Fibroblast of skin of scalp (primary cell): ENCODE measurements at places on chromosomes 5 and 9.

DNA sequence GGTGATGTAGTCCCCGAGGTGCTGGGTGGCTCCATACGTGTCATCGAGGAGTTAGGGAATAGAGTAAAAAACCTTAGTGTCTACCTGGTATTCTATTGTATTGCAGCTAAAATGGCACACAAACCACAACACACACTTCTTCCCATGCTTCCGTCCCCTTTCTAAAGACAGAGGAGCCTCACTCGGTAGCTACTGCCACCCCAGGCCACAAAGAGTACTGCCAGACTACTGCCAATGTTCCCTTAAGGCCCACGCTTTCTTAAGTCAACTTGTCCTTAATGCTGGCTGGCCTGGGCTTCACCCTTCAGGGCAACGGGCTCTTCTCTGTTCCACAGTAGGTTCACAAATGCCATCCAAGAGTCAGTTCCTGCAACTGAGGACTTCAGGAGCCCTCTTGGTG, 673.0 kb downstream of the ELAVL2 start:
- DNase-seq: no peak

- DNase-seq: no peak
Observed at GRCh38 chr5:73097740-73098139, 22.6 kb upstream of the TMEM171 start.

DNA sequence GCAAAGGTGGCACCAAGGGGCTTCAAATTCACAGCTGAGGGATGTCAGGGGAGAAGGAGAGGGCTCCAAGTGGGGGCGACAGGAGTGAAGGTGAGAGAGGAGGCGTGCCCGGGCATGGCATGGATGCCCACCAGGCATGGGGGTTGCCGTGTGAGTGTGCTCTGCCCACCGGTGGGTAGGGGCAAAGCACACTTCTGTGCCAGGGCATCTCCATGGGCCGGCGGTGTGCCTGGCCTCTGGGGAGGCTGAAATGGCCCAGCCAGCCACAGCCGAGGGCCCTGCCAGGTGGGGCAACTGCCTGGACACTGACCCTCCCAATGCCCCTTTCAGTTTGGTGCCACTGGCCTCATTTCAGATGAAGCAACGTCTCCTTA, 14.0 kb upstream of the RNU6ATAC start:
- DNase-seq: no peak

- DNase-seq: peak; percentile 80
Observed at GRCh38 chr9:126956917-126957686, 42.5 kb downstream of the RALGPS1 start.

- DNase-seq: no peak
Observed at GRCh38 chr9:98391406-98391805, 136.0 kb upstream of the TBC1D2 start.

- no peak for DNase-seq
Observed at GRCh38 chr5:39314591-39314990, 49.7 kb downstream of the C9 start.

DNA sequence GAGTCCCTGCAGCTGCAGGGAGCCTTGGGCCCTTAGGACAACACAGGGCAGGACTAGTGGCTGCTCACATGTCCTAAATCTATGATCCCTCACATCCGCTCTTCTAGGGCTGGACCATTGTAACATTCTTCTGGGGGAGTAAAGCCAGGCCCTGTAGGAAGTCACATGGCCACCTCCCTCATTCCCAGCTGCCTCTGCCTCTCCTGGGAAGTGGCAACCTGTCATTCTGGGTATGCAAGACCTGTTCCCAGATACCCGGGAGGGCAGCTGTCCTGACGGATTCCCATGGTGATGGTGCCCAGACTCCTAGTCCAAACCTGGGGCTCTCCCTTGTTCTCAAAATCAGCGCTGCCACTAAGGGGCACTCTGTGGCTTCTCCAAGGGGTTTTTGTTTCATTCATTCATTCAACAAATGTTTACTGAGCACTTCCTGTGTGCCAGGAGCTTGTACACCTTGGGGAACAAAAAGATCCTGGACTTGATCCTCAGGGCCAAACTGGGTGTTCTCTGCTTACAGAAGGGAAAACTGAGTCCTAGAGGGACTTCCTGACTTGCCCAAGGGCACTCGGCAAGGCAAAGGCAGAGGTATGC, 85.6 kb downstream of the PSD2 start:
- no peak for DNase-seq

DNA sequence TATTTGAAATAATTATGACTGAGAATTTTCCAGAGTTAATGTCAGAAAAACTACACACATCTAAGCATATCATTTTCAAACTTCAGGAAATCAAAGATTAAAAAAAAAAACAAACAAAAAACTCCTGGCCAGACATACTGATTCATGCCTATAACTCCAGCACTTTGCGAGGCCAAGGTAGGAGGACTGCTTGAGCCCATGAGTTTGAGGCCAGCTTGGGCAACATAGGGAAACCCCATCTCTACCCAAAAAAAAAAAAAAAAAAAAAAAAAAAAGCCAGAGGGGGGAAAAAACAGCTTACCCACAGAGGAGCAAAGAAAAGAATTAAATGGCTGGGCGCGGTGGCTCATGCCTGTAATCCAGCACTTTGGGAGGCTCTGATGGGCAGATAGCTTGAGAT, 22.4 kb downstream of the EFCAB9 start:
- DNase-seq: no peak

DNA sequence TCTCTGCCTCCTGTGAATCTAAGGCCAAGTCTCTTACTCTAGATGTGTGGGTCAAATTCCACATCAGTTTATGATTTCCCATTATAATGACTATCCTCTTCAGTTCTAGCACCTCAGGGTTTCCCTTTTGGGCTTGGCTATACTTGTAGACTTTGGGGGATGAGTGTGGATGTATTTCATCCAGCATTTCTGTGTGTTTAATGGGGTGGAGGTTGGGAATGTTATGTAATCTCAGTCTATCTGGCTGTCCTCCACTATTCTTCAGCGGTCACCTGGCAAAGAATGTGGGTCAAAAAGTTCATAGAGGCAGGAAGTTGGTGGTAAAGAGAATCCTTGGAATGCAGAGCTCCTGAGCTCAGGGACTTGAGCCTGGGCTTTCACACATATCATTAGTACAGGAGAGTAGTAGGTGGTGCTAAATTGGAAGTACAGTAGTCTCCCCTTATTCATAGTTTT, 64.9 kb downstream of the CFAP95 start:
- DNase-seq: no peak

- no peak for DNase-seq
Observed at GRCh38 chr9:136074706-136075105, 20.4 kb downstream of the NACC2 start.

DNA sequence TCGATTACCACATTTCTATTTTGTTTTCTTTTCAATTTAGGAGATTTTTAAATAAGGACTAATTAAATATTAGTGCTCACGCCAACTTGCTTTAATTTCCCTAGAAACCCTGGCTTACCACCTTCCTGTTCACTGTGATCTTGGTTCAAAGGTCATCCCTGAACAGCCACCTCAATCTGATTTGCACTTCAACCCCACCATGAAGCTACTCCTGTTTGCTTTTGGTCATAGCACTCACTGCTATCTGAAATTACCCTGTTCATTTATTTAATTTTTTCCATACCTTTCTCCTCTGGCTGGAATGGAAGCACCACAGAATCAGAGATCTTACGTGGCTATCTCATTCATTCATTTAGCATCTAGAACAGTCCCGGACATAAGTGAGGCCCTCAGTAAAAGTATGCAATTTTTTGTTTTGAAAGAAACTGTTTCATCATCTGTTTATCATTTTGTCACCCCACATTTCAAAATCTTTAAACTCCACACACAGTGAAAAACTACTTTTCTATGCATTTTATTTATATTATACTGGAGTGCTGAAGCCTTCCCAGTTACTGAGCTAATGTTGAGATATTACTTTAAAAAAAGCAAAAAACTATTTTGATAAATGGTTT, 17.2 kb upstream of the ADAMTSL1 start:
- DNase-seq: no peak

DNA sequence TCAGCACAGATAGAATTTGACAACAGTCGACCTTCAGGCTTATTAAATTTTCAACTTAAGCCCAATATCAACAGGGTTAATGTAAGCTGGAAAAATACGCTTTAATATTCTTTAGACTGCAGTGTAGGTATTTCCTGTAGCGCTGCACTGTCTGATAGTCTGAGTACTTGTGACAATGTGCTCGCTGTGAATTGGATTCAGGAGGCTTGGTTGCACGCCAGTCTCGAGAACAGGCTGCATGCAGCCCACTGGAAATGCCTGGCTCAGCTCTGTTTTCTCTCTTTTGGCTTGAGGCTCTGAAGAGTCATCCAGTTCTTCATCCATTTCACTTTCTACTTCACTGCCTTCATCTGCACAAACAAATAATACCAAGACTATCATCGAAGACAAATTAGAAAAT, 300.9 kb downstream of the RFX3 start:
- DNase-seq: no peak

DNA sequence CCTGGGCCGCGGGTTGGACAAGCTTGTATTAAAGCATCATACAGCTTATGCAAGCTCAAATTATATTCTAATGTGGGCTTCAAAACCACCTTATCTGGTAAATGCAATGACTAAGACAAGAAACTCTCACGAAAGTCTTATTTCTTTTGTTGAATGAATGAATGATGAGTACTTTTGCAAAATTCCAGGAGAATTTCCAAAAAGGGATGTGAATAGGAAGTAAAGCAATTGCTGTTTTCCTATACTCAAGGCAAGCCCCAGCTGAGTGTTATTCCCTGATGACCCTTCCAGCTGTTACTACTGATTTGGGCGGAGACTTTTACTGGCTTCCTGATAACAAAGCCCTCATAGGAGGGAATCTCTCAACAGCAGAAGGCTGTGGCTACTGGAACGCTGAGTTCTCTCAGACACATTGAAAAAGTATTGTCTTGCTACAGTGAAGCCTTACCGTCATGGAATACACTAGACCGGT, 162.8 kb downstream of the SREK1 start:
- peak; percentile 3 for DNase-seq

DNA sequence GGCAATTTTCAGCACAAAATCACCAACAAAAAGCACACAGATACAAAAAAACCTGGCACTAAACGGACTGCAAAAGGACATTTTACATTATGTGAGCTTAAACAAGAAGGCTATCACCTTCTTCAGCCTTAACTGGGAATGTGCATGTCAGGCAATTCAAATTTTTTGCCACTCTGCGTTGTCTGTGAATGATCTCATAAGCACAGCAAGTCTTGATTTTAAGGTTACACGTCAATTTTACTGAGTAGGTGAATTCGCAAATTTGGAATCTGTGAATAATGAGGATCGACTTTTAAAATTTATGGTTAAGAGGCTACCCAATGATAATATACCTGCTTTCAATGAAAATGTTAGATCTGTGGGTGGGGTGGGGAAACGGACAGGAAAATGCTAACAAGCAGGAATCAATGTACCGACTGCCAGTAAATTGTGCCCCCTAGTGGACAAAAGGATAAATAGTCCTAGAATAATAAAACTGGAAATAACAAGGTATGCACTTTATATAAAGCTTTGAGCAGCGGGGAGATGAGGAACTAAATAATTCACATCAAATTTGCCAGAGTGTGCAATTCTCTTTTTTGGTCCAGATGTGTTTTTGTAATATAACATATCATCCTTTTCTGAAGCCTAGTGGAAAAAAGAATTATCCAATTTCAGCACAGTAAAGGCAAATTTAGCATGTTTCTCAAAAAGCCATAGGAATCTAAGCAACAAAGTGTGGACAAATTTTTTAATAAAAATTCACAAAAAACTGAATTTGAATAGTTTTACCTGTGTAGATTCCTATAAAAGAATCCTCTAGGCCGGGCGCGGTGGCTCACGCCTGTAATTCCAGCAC, 20.5 kb downstream of the EQTN start:
- DNase-seq: peak; percentile 63

DNA sequence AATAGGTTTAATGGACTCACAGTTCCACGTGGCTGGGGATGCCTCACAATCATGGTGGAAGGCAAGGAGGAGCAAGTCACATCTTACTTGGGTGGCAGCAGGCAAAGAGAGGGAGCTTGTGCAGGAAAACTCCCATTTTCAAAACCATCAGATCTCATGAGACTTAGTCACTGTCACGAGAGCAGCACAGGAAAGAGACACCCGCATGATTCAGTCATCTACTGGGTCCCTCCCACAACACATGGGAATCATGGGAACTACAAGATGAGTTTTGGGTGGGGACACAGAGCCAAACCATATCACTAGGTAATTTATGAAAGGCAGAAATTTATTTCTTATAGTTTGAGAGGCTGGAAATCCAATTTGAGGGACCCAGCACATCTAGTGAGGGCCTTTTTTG, 40.0 kb downstream of the MTREX start:
- DNase-seq: no peak

DNA sequence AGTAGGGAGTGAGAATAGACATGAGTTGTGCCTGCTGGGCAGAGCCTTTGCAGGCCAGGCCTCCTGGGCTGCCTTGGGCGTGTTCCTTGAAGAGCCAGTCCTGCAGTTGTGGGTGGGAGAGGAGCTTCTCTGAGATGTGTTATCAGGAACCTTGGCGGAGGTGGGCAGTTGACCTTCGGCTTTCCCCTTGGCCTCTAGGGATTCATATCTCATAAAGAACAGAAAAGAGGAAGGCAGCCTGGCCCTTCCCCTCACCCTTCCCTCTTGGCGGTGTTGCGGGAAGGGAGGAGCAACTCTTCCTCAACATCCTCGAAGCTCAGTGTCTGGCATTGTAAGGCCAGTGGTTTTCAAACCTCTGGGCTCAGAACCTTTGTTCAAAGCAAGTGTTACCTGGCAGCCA, 59.2 kb downstream of the DAPK1 start:
- no peak for DNase-seq

GRCh38 chr5:125298258-125298657, 551.8 kb upstream of the ZNF608 start:
- no peak for DNase-seq

DNA sequence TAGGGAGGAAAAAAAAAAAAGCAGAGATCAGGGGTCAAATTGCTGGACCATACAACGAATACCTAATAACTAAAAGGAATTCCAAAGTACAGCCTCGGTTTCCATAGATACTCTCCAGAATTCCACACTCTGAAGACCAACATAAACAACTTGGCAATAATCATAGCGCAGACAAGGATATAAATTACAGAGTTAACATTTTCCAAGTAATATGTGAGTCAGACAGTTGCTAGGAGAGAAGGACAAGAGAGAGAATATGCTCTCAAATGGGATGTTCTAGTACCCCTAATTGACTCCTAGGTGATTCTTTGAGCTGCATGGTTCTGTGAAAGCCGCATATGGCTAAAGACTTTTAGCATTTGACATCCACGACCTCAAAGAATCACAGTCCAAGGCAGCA, 165.2 kb downstream of the FRMD3 start:
- no peak for DNase-seq
